ENCODE measurements at places on chromosomes 2 and 18. TPM values are rescaled to one million over a fixed set of nuclear protein-coding genes. Genes with fewer than 3 reads are reported as not detected.
A peak's percentile ranks its signal among the peaks of the same experiment; 100 is the strongest.

The TEX44 gene
- total RNA-seq = not detected

DNA sequence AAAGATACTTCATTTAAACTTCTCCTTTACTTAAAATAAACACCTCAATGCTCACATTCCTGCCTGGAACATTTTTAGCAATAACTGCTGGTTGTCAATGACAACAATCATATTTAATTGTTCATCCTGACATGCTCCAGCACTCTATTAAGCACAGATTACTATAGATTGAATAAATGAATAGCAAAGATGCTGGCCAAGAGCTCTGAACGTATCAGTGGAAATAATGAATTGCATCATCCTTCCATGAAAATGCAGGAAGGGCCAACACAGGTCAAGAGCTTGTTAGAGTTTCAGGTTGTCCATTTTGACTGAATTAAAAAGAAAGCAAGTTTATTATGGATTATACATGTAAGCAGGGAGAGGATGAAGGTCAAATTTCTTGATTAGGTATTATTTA, 994.0 kb downstream of the TSN start:
- no peak for DNase-seq

DNA sequence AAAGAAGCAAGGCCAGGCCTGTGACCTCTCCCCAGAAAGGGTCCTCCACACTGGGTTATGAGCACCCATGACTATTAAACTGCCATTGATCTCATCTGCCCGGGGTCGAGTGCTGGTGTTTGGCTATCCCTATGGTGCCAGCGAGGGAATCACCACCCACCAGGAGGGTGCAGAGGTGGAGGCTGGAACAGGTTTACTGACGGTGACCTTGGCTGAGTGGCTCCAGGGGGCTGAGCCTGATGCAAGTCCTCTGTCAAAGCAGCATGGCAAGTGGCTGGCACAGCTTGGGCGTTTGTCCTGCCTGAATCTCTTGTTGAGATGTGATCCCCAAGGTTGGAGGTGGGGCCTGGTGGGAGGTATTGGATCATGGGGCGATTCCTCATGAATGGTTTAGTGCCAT, 196.4 kb upstream of the HDAC4 start:
- DNase-seq = no peak

The FAM124B gene
- not detected for total RNA-seq

GRCh38 chr2:1995584-1995983, 251.3 kb upstream of the PXDN start:
- no peak for DNase-seq

- DNase-seq = no peak
Observed at GRCh38 chr2:191821078-191821477, 25.8 kb downstream of the CAVIN2 start.

DNA sequence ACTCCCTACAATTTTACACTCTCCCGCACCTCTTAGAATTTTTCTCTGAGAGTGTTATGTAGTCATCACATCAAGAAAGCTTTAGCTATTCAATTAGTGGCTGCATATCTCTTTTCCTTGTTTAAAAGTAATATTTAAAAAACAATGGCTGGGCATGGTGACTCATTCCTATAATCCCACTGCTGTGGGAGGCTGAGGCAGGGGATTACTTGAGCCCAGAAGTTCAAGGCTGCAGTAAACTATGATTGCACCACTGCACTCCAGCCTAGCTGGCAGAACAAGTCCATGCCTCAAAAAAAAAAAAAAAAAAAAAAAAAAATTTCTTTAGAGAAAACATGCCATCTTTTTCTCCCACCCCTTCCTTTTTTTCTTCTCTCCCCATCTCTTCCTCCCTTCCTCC, 44.3 kb downstream of the AQP4 start:
- DNase-seq = no peak

DNA sequence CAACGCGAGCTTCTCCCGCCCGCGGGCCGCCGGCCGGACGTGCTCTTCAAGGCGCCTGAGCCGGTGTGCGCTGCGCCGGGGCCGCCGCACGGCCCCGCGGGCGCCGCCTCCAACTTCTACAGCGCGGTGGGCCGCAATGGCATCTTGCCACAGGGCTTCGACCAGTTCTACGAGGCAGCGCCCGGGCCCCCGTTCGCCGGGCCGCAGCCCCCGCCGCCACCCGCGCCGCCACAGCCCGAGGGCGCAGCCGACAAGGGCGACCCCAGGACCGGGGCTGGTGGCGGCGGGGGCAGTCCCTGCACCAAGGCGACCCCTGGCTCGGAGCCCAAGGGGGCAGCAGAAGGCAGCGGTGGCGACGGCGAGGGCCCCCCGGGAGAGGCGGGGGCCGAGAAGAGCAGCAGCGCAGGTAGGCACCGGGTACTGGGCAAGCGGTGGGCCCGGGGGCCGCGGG, 676 bp downstream of the HOXD11 start:
- peak; percentile 71 for DNase-seq

The CFAP65 gene
- total RNA-seq = not detected

The RAD51AP2 gene
- total RNA-seq = not detected

DNA sequence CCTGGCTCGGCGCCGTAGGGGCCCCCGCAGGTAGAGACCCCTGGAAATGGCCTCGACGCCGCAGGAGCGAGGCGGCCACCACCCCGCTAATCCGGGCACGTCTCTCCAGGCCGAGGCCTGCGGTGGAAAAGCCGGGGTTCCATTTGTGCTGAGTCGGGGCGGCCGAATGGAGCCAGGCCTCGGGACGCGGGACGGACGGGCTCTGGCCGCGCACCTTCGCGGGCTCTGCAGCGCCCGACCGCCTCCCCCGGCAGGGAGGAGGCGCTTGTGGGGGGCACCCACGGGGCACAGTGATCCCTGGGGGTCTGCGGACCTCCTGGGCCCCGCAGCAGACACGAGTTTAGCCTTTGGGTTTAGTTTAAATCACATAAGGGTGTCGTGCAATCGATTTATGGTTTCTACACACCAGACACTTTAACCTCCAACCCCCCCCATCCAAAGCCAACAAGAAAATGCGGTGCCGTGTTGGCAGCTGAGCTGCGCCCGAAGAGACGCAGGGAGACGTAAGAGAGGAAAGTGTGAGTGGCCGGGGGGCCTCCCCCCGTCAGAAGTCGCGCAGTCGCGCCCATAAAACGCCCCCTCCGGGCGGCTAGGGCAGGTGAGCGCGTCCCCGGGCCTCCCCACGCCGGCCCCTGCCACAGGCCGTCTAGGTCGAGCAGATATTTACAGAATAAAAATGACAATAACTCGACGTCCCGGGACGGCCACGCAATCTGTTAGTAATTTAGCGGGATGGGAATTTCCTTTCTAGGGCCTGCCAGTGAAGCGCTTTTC, 1.0 kb upstream of the NFATC1 start:
- peak; percentile 85 for DNase-seq

The CFAP221 gene
- total RNA-seq = not detected

DNA sequence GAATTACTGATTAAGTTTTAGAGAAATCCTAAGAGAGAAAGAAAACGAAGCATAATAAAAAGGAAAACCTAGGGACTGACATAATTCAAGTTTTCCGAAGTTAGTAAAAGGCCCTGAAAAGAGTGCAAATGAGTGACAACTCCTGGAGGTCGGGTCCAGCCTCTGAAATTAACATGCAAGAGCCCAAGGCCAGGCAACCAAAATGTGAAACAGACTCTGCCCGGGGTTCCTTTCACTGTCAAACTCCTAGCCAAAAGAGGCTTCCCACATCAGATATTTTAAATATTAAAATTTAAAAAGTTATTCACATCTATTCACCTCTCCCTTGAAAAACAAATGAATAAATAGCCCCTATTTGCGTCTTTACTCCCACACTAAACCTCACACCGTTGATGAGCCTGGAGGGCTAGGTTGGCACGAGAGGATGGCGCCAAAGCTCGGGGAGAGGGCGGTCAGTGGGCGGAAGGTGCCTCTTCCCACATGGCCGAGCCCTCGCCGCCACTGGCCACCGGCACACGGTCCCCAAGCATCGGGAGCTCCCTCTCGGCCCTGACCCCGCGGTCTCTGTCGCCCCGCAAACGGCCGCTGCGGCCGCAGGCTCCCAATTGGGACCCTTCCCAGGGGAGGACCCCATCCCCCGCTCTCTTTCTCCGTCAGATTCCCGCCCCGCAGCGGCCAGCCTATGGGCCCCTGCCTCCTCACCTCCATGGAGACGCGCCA, 630 bp downstream of the PPM1G start:
- DNase-seq = peak; percentile 67

GRCh38 chr18:47909484-47909883, 21.0 kb downstream of the SMAD2 start:
- DNase-seq = no peak

DNA sequence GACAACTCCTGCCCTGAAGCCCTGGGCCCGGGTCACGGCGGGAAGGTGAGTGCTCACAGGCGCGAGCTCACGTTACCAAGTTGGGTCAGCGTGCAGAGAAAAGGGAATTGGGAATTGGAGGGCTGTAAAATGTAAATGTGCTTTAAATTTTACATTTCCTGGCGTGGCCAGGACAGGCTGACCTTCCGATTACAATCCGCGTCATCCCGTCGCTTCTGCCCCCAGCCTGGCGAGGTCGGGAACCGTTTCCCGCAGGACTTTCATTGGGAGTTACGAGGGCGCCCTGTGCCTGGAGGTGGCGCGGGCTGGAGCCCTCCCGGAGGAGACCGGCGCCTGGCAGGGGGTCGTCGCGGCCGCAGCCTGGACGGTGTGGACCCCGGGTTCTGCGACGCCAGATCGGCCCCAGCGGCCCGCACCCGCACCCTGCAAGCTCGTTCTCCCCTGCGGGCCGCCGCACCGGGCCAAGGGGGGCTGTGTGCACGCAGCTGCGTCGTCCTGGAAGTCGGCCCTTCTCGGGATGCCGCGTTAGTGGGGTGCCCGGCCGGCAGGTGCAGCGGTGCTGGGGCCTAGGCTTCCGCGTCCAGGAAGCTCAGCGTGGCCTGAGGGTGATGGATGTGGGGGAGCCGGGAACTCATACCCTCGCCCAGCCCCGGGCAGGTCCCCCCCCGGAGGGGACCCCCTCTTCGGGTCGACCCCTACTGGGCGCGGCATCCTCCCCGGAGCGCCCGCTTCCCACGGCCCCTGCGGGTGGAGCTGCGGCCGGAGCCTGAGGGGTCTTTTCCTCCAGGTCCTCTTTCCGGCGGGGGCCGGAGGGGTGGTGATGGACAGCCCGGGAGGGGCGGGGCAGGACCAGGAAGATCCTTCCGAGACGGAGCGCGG, 63.9 kb downstream of the LRRFIP1 start:
- no peak for DNase-seq

- DNase-seq = no peak
Observed at GRCh38 chr2:10924441-10924840, 12.7 kb downstream of the KCNF1 start.

The ALPG gene
- not detected for total RNA-seq

The SAG gene
- total RNA-seq = not detected

- peak; percentile 99 for DNase-seq
Observed at GRCh38 chr2:42132966-42133641, 36.0 kb upstream of the EML4 start.

DNA sequence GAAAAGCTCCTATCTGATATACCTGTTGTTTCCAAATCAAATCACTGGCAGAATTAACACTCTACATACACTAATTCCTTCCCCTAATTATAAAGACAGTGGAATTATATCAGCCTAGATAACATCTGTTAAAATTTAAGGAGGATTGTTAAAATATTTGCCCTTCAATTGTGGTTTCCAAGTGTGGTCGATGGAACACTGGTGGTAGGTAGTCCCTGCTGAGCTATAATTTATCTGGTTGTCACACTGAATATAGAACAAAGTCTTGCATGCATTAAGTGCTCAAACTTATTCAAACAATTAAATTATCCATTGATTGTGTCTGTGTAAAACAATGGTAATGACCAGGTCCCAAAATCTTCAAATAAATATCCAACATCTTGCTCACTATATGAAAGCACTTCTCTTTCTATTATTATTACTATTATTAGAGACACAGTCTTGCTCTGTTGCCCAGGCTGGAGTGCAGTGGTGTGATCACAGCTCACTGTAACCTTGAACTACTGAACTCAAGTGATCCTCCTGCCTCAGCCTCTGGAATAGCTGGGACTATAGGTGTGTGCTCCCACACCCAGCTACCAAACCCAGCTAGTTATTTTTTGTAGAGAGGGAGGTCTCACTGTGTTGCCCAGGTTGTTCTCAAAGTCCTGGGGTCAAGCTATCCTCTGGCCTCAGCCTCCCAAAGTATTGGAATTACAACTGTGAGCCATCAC, 12.0 kb downstream of the CDH2 start:
- no peak for DNase-seq

DNA sequence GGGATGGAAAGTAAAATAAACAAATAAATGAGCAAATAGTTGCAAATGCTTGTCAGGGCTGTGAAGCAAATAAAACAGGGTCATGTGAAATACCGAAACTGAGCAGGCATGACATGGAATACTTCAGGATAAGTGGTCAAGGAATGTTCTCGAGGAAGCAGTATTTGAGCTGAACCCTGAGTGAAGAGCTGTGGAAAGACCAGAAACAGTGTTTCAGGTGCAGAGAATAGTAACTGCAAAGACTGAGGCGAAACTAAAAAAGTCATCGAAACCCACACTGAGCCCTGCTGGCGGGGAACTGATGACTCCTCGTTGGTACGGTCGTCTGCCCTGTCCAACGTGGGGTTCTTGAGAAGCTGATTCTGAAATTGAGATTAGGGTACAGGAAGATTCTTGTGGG, 27.2 kb upstream of the MYCN start:
- no peak for DNase-seq

The HOXD13 gene
- total RNA-seq = 3.8 TPM

- DNase-seq = peak; percentile 85
Observed at GRCh38 chr2:160492401-160493226, 993 bp downstream of the RBMS1 start.

The LRP1B gene
- total RNA-seq = not detected

DNA sequence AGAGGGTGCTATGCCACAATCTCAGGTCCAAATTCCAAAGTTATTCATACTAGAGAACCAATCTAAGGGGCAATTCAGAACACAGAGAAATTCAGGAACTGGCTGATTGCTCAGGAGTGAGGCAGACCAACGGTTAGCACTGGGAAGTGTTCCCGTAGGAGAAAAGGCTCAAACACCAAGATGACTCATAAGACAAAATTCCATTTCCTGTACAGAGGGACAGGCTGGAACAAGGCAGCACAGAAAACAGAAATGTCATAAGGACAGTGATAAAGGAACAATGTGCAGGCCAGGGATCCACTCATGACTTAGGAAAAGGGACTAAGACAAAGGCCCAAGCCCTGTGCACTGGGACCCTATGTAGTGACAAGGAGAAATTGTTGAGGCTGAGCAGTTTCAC, 54.2 kb downstream of the PDE1A start:
- DNase-seq = peak; percentile 89

DNA sequence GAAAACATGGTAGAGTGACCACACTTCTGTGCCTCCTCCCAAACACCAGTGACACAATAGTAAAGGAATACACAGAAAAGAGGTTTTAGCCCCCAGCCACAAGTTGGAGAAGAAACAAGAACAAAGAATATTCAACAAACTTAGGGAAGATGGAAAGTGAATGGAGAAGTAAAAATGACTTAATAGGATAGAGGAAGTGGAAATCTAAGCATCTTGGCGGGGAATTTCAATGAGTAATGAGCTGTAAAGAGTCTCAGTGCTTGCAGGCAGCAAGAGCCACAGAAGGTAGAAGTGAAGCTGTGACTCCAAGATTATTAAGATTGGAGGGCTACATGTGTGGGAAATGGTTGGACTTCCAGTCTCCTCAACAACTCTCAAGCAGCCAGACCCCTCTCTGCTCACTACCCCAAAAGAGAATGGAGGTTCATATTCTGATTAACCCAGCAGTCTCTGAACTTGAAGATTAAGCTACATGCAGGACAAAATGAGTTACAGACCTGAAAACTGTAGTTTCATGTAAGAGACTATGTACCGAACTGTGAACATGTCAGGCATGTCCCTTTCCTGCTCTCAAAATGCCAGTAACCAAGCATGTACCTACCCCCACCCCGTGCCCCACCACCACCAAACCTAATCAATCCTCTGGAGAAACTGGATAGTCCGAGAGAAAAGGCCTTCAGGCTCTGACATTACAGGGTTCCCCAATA, 16.9 kb upstream of the HNRNPLL start:
- peak; percentile 45 for DNase-seq

The IL37 gene
- total RNA-seq = not detected
